Stimulated activated CD4-positive, alpha-beta T cell treated with anti-CD3 and anti-CD28 coated beads, Interleukin-4, amount 100 ng/mL, for 4 hours (primary cell): ENCODE measurements at places on chromosomes 12 and 14.
A peak's percentile ranks its signal among the peaks of the same experiment; 100 is the strongest.

DNA sequence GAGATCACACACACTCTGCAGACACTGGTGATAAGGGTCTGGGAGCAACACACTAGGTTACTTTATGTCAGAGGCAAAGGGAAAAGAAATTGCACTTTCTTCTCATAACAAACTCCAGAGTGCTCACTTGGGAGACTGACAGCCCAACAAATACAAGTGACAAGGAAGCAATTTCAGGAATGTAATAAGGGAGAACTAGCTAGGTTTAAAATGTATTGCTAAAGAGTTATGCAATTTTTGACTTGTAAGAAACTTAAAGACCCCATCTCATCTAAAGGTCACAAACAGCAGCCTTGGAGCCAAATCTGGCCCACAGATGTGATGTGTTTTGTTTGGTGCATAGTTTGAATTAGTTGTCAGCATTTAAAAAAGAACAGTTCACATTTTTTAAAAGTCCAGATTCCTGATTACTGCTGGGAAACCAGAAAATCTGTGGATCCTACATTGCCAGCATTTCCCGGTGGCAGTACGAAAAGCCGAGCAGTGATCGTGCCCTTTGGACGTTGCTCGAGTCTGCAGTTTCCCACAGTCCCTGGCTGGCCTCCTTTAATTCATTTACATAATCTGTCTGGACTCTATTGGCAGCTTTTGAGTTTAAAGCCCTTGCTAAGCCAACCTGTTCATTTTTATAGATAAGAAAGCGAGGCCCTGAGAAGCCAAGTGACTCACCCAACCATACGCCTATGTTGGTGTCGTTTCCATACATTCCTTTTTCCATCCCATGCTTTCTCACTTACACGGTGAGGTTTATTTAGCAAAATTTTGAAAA lies 42.0 kb upstream of the ETV6 start:
- DNase-seq: no peak

DNA sequence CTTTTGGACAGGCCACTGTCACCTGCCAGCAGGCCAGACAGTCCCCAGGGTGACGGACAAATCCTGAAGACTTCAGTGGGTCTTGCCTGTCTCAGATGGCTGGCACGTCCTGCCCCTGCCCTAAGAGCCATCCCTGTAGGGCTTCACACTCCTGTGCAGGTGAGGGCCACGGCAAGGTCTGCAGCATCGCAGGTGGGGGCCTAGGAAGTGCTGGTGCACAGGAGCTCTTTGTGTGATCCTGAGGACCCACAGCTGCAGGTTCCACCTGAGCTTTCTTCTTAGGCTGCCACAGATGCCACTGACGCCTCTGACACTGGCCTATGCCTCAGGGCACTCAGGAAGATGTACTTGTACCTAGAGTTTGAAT lies 108.5 kb upstream of the FKBP4 start:
- no peak for DNase-seq

- DNase-seq: no peak
Observed at GRCh38 chr12:32052212-32052713, 54.4 kb upstream of the BICD1 start.

DNA sequence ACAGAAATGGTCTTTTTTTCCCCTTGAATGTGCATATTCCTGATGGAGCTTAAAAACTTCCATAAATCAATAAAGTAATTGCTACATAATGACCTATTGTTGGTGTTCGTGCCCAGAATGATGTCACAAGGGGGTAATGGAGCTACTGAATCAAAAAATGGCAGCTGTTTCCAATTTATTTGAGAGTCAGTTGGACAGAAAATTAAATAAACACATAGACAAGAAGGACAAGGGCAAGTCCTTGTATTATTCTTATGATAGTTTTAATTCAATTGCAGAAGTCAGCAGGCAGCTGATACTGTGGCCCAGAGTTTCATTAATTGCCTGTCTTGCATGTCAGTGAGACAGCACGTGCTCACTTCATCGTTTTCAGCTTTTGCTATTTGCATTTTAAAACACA lies 473.5 kb downstream of the ETNK1 start:
- no peak for DNase-seq

DNA sequence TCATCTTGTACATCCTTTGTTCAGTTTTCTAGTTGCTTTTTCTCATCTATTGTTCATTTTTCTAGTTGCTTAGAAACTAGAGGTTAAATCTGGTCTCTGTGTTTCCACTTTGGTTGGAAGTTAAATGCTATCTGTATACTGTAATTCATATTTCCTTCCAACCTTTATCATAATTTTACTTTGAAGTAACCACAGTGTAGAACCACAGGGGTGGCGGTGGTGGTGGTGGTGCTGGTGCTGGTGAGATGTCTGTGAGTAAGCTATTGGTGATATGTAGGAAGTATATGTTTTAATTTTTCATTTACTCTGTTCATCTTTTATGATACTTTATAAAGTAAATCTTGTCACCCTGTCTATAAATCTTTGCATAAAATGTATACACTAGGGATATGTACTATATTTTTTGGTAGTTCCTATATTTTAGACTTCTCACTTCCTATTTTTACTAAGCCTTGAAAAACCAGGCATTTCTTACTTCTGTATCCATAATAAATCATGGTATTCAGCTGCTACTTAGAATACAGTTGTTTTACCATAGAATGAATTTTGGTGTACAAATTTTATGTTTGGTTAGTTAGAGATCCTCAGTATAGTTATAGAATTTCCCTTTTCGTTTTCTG lies 31.9 kb downstream of the CCDC91 start:
- DNase-seq: peak; percentile 77

- no peak for DNase-seq
Observed at GRCh38 chr14:65019944-65020566, 33.4 kb downstream of the FNTB start.

GRCh38 chr12:82448911-82449578 lies 90.7 kb downstream of the METTL25 start:
- DNase-seq: no peak

DNA sequence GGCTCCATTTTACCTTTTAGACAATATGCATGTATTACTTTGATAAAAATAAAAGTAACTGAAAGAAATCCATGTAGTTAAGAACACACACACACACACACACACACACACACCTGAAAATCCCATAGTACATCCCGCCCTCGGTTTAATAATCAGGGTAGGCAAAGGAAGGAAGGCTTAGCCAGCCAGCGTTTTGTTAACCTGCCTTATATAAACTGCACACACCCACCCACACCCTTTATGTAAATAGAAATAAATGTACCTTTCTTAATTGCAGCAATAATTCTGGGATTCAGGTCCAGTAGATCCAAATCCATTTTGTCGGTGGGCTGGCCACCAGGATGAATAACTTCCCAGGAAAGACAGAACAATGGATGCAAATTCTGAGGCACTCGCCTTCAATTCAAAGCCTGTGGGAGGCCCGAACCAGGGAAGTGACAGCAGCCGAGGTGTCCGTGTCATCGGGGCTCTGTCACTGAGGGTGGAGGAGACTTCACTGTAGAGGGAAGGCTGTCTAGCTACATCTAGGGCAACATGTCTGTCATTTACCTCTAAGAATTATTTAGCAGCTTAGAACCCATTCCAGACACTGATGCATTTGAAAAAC lies 4.4 kb downstream of the XRCC3 start:
- no peak for DNase-seq

DNA sequence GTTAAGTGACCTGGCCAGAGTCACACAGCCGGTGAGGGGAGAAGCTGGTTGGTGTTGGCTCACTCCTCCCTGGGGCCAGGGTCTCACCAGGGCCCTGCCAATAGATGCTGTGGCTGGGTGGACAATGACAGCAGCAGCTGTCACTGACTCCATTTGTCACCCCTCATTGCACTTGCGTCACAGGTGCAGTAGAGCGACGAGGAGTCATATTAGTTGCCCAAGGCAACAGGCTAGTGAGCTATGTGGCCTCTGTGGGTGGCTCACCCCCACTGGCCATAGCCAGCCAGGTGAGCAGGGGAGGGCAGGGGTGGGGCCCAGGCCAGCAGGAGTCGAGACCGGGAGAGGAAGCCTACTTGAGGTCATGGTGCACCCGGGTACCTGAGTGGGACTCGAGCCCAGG lies 9.7 kb downstream of the SLC25A47 start:
- DNase-seq: no peak

DNA sequence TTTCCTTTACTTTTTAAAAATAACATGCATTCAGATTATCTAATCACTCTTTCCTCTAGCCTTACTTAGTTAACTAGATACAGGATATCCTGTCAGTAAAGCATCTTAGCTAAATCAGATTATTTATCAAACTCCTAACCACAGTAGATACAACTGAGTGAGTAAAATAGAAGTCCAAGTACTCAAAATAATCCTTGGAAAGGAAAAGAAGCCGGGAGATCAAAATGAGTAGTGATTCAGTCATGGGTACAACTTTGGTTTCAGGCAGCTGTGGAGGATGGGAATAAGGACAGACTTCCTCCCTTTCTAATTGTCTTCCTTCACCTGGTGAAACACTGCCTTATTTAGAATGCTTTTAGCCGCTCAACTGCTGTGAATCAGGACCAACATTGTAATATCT lies 29.4 kb downstream of the GNG2 start:
- DNase-seq: no peak

DNA sequence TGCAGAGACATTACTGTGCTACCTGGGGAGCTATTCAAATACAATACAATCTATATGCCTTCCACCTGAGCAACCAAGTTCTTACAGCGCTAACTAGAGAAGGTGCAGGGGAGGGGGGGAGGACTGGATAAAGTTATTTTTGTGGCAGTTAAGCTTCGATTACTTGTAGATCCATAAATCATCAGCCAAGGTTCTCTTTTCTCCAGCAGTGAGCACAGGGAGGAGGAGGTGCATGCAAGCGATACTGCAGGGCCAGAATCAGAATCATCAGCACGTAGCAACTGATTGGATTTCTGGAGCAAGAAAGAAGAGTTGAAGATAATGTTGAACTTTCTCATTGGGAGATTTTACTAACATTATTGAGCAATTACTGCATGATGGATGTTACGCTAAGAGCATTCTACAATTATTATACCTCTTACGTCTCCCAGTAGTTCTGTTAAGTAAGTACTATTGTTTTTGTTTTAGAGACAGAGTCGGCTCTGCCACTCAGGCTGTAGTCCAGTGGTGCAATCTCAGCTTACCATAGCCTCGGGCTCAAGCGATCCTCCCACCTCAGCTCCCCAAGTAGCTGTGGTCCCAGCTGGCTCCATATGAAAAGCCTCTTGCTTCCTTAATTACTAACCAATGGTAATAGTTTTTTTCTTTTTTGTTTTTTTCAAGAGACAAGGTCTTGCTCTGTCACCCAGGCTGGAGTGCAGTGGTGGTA lies 74.6 kb upstream of the EEA1 start:
- DNase-seq: no peak

GRCh38 chr12:119576118-119576810 lies 17.3 kb upstream of the TMEM233 start:
- no peak for DNase-seq

DNA sequence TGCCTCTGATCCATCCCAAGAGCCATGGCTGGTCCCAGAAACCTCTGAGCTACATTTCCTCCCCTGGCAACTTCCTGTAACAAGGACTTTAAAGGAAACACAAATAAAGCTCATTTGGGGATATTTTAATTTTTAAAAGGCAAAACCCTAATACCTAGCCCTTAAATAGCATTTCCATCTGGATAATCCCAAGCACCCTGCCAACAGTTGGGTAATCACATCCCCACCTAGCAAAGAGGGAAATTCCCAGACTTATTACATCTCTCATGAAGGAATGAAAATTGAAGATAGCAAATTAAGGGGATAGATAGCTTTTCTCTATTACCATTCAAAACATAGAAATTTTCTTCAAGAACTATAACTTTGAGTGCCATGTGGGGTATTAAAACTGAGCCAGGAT lies 213.7 kb upstream of the BMP4 start:
- no peak for DNase-seq

- DNase-seq: no peak
Observed at GRCh38 chr12:50988871-50989270, 36.5 kb downstream of the HIGD1C start.

GRCh38 chr12:127414636-127415035 lies 852.3 kb upstream of the TMEM132C start:
- no peak for DNase-seq

- no peak for DNase-seq
Observed at GRCh38 chr14:33940561-33941011, 10.3 kb downstream of the EGLN3 start.

- DNase-seq: no peak
Observed at GRCh38 chr12:96828169-96828789, 78.8 kb upstream of the NEDD1 start.

GRCh38 chr12:70236990-70237389 lies 6.2 kb upstream of the CNOT2 start:
- DNase-seq: no peak

- no peak for DNase-seq
Observed at GRCh38 chr12:128929057-128929456, 75.8 kb downstream of the GLT1D1 start.

DNA sequence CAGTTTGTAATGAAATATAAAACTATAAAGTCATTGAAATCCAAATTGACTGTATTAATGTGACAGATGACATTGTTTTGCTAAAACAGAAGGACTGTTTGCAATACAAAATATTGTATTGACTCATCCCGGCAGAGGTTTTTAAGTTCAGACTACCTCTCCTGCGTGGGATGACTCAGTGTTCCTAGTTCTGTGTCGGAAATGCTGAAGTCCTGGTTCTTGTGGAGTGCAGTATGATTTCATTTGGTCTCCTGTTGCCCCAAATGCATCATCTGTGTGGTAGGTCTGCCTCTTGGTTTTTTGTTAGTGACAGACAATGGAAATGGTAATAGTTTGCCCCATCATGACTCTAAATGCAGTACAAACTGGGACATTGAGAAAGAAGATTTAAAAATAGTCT lies 27.8 kb downstream of the PELI2 start:
- no peak for DNase-seq

DNA sequence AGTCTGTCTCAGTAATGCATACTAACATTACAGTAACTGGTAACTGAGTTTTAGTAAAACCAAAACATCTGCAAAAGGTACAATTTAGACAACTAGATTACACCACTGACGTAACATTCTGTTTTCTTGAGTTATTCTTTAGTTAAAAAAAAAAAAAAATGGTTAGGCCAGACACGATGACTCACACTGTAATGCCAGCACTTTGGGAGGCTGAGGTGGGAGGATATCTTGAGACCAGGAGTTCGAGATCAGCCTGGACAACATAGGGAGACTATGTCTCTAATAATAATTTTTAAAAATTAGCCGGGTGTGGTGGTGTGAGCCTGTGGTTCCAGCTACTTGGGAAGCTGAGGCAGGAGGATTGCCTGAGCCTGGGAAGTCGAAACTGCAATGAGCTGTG lies 34.1 kb downstream of the AP5M1 start:
- no peak for DNase-seq

DNA sequence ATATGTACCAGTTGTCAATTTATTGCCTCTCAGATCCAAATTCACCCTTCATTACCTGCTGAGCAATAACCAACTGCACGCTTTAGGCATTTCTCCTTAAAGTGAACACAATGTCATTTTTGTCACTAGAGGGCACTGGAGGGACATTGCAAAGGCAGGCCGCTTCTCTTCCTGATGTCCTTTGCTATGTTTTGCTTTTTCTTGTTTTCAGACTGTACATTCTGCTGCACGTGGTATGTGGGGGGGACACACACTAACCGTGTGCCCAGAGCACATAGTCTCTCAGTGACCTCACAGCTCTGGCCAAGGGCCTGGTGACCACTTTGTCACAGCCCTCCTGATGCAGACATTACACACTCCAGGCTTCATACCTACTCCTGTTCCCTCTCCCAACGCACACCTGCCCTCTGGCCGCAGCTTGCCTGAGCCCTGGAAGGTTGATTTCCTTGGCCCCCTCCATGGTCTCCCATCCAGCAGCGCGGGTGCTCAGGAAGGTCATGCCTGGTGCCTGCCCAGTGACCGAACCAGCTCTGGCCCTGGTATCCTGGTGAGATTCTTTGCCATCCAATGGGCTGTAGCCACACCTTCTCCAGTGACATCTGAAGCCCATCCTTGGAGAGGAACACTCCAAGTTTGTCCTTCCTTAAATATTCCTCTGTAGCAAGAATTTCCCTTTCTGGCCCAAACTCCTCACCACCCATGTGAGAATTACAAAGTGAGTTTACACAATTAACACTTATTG lies 39.9 kb downstream of the MYO1H start:
- DNase-seq: no peak
